Nephron progenitor cell (in vitro differentiated cells): ENCODE measurements at places on chromosomes 6 and 20.

DNA sequence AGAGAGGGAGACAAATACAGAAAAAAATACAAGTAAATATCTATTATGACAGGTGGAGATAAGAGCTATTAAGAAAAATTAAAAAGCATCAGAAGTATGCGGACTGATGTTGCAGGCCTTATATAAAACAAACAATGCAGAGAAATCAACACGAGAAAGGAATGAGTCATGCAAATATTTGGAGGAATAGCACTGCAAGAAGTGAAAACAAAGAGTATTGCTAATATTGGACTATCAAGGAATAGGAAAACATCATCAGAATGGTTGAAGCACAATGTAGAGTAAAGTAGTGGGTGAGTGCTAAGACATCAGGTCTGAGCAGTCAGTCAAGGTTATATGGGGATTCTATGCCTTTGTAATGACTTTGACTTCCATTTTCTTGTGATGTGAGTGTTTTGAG lies 657.5 kb upstream of the GJE1 start:
- no peak for DNase-seq

GRCh38 chr20:62882426-62882825 lies 20.8 kb upstream of the TCFL5 start:
- no peak for DNase-seq

DNA sequence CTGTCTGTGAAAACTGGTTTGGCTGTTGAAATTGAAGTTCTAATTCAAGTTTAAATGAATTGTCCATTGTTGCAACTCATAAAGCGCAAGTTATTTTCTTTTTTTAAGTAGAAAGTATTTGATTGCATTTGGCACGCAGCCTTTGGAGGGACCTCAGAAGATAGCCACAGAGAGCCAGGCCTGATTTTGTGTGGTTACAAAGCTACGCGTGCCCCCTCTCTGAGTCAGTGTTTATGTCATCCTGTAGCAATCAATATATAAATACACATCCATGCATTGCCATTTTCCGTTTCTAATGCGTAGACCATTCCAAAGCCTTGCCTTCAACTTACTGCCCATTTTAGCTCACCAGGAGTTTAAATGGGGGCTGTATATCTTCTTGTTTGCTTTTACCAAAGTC lies 173.2 kb downstream of the TMEM242 start:
- DNase-seq, result no peak

GRCh38 chr6:21610341-21610740 lies 16.8 kb downstream of the SOX4 start:
- no peak for DNase-seq

DNA sequence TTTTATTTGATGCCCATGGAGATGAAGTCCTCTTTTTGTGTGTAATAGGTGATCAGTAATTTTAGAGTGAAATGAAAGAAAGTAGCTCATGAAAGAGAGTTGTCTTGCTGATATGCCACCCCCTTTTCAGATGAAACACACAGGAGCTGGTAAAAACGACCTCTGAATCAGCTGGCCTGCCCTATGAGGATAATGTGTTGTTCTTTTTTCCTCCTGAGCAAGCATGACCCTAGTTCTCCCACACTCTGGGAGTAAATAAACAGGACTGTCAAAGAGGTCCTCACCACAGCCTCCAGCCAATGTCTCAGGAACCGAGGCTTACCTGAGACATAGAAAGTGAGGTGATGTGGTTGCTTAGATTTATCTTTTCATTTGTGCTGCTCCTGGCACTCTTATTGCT lies 29.5 kb downstream of the GPX5 start:
- DNase-seq, result no peak

DNA sequence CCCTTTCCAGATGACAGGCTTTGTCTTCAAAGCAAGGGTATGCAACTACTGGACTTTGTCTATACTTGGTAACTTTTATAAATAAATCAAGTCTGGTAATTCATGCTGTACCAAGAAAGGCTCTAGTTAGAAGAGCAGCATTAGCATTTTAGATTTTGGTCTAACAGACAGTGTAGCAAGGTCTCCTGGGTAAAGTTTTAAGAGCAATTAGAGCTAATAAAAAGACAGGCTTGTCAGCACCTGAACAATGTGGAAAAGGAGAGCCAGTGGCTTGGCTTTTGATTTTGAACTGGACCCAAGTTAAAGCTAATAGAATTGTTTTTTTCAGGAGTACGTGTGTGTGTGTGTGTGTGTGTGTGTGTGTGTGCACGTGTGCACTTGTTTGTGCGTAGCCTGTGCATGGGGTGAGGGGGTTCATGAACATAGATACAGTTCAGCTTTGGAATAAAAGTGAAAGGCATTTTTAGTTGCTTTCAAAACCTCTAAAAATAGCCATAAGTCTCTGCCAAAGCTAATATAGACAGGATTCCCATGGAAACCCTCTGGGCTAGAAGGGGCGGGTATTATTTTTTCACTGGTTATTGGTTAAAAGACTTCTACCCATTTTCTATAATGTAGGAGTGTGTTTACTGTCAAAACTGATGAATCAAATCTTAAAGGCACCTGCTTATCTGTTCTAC lies 138.4 kb downstream of the KCNQ5 start:
- DNase-seq, result no peak

- no peak for DNase-seq
Observed at GRCh38 chr6:104639668-104640067, 220.1 kb downstream of the HACE1 start.

DNA sequence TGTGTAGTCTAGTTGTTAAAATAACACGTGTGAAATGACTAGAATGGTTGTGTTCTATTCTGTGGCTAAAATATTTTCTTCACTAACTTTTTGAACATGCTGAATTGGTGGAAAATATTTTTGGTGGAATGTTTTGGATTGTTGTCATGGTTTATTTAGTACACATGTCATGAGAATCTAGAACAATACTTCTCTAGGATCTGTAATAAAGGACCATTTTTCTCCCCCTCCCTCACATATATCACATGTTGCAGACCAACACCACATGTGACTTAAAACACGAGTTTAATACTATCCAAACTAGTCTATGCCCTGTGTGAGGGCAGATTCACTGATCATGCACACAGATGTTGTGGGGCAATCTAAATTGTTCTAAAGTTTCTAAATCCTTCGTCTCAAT lies 29.2 kb downstream of the FIG4 start:
- no peak for DNase-seq

GRCh38 chr20:60897976-60898375 lies 354.1 kb upstream of the CDH4 start:
- DNase-seq, result no peak

- no peak for DNase-seq
Observed at GRCh38 chr20:23165307-23165750, 79.2 kb upstream of the CD93 start.

DNA sequence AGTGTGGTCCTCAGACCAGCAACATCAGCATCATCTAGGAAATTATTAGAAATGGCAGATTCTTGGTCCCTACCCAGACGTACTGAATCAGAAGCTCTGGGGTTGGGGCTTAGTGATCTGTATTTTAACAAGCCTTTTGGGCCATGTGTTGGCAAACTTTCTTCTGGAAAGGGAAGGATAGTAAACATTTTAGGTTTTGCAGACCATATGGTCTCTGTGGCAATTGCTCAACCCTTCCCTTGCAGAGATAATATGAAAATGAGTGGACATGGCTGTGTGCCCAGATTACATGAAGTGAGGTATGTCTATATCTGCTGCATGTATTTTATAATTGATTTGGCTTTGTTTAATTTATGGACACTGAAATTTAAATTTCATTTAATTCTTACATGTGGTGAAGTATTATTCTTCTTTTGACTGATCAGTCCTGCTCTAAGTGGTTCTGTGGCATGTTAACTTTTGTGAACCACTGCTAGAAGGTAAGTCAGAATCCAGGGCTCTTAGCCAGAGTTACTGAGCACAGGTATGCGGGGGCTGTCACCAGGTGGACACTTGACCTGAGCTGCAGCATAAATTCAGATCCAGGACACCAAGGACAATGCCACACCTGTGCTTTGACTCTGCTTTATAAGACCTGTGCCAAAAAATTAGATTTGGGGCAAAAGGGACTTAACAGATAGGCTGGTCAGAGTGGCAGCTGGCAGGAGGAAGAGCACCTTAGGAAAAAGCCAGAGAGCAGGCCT lies 43.2 kb downstream of the LY86 start:
- DNase-seq, result no peak

DNA sequence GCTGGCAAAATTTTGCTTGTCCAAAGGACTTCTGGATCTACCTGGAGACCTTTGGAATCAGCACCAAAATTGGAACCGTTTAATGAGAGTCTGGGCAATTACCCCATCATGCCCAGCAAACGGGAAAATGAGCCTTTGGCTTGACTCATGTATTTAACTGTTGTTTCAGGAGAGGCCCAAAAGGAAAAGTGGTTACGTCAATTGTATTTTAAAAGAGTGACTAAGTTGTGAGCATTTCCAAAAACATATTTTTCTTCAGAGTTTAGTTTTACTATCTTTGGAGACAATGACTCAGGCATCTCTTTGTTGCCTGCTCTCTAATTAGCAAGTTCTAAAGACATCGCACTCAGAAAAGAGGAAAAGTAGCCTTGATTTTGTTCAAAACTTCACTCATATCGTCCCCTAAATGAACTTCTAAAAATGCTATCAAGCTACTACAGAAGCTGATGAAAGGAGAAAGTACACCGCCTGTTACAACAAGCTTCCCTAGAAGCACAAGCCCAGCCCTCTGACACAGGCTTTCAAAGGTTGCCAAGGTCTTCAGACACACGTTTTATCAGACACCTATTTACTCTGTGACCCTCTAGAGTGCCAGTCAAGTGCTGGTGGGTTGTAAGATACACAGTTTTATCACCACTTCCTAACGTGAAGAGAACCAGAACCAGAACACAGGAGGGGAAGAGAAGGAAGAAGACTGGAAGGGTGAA lies 146.2 kb downstream of the TBX18 start:
- no peak for DNase-seq

DNA sequence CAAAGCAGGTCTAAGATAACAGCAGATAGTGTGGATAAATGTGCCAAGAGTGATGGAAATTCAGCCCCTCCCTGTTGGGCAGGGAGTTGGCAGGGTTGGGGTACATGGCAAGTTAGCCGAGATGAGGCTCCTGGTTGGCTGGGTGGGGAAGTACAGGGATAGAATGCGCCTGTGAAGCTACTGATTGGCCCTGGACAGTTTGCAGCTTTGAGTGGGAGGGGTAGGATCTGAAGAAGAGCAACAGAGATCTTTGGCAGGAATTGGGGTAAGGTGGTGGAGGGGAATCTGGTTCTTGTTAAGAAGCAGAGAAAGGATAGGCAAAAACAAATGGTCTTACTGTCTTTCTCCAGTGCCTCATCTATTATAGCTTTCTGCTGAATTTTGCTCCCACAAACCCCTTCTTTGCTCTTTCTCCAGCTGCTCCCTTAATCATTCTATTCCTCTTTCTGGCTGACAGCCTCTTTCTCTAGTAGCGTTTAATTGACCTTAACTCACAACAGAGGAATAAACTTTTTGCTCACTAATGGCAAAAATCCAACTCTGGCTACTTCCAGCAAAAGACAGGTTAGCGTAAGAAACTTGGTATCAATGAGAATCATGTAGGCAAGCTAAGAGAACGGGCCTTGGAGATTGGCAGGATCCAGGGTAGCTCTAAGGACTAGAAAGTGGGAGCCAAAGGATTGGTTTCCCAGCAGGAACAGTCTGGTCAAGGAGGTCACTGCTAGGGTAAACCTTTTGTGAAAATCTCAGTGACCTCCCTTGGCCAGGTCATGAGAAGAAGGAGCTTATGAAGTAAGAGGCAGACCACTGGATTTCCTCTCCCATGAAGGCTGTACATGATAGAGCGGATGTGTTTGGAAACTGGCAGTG lies 86.3 kb upstream of the CARMIL1 start:
- no peak for DNase-seq

DNA sequence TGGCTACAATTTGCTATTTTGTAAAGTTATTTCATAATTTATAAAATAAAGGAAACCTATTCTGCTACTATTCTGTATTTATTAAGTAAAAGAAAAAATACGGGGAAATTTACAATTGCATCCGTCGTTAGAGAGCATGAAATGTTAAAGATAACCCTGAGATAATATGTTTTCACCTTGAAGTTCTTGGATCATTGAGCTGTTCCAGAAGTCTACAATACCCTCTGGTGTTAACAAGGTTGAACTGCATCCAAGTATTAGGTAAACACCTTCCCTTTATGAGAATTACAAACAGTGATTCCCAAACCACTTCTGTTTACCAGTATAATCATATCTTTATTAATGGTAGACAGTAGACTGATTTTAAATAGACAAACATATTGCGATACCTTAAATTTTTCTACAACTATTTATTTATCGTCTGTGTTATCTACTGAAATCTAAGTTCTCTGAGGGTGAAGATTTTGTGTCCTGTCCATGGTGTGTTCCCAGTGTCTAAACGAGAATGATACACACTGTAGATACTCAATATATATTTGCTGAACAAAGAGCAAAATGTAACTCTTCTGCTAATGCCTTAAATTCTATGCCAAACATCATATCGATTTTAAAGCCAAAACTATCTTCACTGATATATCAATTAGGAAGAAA lies 28.2 kb downstream of the TBC1D32 start:
- peak; percentile 7 for DNase-seq

GRCh38 chr20:54622333-54623295 lies 147.2 kb downstream of the DOK5 start:
- DNase-seq, result no peak
